ENCODE measurements at places on chromosomes 4 and X. TPM values are rescaled to one million over a fixed set of nuclear protein-coding genes. Genes with fewer than 3 reads are reported as not detected.

The ATP2B3 gene
- not detected for total RNA-seq

The TMEM31 gene
- not detected for total RNA-seq

The VCX3A gene
- total RNA-seq, result not detected

The MAGEC1 gene
- 0.10 TPM for total RNA-seq

The GLOD5 gene
- not detected for total RNA-seq

The TLR1 gene
- total RNA-seq, result 14.4 TPM

The GPRASP3 gene
- 1.3 TPM for total RNA-seq

The BEND4 gene
- not detected for total RNA-seq

The PARM1 gene
- total RNA-seq, result under 0.01 TPM

DNA sequence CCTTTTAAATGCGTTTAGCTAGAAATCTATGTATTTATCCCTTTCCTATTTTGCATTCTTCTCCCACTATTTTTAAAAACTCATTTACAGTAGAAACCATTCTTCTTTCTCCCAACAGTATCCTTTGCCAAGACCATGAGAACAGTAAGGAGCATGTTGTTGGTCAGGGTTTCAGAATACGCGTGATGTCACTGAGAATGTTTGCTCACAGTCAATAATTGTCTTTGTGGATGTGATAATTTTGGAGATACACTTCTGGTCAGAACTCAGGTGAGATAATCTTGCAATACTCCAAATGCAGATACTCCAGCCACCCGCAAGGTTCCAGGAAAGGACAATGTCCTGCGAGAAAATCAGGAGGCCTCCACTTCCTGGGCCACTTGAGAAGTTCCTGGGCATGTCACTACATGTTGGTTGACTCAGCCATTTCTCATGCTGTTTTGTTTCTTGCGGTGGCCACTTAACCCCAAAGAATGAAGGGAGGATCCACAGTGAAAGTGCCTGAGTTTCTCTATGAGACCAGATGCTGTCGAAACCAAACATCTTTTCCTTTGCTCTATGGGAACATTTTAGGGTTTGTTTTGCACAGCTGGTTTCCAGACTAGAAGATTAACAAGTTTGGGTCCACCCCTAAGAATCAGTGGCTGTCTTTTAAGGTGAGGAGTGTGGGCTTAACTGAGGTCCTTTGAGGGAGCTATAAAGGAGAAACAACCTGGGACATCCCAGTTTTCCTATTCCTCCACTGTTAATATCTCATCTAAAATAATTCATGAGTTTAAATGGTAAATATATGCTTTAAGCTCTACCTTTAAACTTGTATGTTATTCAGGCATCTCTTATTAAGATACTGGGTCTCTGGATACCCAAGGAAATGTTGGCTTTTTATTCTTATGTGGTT lies 116.0 kb downstream of the SOWAHB start:
- DNase-seq, result peak; percentile 92

- peak; percentile 80 for DNase-seq
These were observed at the start of gene PORCN for GRCh38 chrX:48508400-48509244. PORCN (plus strand) TSS chrX:48508992; CDS start chrX:48509821, 829 bp downstream.

GRCh38 chr4:16969696-16970135 lies 71.3 kb upstream of the LDB2 start:
- DNase-seq, result peak; percentile 67

DNA sequence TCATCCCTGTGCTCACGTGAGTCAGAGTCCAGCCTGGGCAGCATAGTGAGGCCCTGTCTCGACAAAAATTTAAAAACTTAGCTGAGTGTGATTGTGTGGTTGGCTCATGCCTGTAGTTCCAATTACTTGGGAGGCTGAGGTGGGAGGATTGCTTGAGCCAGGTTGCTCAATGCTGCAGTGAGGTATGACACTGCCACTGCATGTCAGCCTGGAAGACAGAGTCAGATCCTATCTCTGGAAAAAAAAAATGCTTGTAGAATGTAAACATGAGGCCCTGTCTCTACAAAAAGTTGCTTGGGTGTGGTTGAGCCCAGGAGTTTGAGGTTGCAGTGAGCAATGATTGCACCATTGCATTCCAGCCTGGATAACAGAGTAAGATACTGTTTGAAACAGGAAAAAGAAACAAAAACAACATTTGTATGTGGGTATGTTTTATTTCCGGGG lies 11.3 kb upstream of the YTHDC1 start:
- DNase-seq, result peak; percentile 56

GRCh38 chrX:123884809-123885408 lies 25.1 kb downstream of the XIAP start:
- DNase-seq, result peak; percentile 32

DNA sequence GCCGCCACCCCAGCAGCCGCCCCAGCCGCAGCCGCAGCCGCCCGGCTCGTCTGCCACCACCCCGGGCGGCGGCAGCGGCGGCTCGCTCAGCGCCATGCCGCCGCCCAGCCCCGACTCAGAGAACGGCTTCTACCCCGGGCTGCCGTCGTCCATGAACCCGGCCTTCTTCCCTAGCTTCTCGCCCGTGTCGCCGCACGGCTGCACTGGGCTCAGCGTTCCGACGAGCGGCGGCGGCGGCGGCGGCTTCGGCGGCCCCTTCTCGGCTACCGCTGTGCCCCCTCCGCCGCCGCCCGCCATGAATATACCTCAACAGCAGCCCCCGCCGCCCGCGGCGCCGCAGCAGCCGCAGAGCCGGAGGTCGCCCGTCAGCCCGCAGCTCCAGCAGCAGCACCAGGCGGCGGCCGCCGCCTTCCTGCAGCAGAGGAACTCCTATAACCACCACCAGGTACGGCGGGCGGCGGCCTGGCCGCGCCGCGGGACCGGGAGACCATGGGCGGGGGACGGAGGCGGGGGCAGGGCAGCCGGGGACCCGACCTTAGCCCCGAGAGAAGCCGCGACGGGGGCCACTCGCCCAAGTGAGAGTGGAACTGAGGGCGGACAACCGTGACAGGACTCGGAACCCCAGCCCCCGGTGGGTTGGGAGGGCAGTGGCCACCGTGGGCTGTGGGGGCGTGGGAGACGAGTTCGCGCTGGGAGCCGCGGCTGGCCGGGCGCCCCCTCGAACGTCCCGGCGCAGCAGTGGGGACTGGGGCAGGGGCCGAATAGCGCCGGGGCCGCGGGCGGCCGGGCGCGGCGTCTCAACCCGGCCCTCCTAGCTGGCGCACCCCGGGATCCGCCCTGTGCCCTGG lies 1.8 kb downstream of the CPEB2 start:
- peak; percentile 8 for DNase-seq

- no peak for DNase-seq
These were observed 163.0 kb downstream of the EFNB1 start for GRCh38 chrX:68991691-68992345.

GRCh38 chrX:23932046-23932445 lies 24.2 kb downstream of the CXorf58 start:
- no peak for DNase-seq

DNA sequence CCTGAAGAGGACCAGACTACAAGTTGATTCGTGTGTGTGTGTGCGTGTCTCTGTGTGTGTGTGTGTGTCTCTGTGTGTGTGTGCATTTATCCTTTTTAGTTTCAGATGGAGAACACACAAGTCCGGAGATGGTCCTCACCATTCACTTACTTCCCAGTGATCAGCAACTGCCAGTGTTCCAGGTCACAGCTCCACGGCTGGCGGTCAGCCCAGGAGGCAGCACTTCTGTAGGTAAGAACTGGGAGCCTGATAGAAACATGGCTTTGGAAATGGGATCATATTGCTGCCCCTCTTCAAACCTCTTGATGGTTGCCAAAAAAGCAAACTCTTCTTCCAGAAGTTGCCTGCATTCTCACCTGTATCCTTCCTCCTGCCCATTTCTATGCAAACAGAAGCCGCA lies 122.6 kb upstream of the ANXA3 start:
- DNase-seq, result no peak

- DNase-seq, result peak; percentile 20
These were observed 37.7 kb downstream of the ARHGEF9 start for GRCh38 chrX:63747331-63747730.

DNA sequence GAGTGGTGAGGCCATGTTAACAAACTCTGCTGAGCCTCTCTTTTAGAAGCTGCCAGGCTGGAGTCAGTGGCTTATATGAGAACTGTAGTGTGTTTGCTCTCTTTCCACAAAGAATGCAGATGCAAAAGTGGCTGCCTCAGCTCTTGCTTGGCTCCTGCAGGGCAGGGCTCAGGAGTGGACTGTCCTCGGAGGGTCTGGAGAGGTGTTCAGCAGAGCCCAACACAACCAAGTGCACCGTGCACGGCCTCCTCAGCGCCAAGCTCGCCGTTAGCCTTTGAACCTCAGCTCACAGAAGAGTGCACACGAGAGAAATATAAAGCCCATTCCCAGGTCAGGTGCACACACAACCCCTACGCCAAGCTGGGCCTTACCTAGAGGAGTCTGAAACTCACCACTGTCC lies 82.8 kb downstream of the C4orf51 start:
- no peak for DNase-seq

GRCh38 chr4:90027565-90027964 lies 99.6 kb upstream of the CCSER1 start:
- DNase-seq, result no peak

- DNase-seq, result peak; percentile 37
These were observed 277.1 kb upstream of the DIAPH2 start for GRCh38 chrX:96407501-96407900.

DNA sequence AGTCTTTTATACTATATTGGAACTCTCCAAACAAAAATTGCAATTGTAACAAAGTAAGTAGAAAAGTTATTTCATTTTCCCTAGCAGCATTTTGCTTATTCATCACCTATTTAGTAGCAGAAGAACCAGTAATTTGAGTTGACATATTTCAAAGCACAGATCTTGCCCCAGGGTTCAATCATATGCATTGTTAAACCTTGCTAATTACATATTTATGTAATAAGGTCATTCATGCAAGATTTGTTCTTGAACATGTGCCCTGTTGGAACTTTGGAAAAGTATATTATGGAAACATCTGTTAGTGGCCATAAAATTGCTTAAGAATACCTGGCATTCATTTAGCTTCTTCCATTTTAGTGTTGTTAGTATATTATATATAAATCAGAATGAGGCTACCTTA lies 191.7 kb downstream of the TLL1 start:
- DNase-seq, result no peak

GRCh38 chr4:127629371-127629770 lies 3.4 kb upstream of the INTU start:
- no peak for DNase-seq

- peak; percentile 83 for DNase-seq
These were observed 28.3 kb upstream of the AP1S2 start for GRCh38 chrX:15882704-15883539.

DNA sequence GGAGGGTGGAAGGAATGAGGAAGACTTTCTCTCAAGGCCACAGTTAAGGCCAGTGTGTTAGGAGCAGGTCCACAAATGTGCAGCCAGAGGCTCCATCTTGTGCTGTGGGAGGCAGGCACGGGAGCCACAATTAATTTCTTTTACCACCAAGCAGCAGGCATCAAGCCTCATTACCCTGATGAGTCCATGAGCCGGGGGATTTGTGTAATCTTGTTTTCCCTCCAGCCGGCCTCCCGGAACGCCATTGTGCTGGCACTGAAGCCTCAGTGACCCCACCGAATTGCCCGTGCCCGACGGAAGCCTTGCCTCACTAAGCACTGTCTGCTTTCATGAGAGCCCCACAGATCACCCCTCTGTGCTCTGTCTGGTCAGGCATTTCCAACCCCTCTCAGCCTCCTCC lies 154.7 kb upstream of the STX18 start:
- DNase-seq, result no peak

GRCh38 chr4:189615217-189615663 lies 325.4 kb upstream of the FRG1 start:
- DNase-seq, result no peak

Data from RPMI7951 (cell line).